ENCODE measurements at places on chromosomes 3 and 15.

- no peak for DNase-seq
These were observed 132.9 kb upstream of the LRIG1 start for GRCh38 chr3:66633402-66634381.

- no peak for DNase-seq
These were observed 289.4 kb downstream of the LSAMP start for GRCh38 chr3:116155841-116156240.

- peak; percentile 59 for DNase-seq
These were observed 664 bp downstream of the PARP3 start for GRCh38 chr3:51942603-51943450.

GRCh38 chr3:156630081-156630772 lies 44.2 kb upstream of the TIPARP start:
- DNase-seq = no peak

DNA sequence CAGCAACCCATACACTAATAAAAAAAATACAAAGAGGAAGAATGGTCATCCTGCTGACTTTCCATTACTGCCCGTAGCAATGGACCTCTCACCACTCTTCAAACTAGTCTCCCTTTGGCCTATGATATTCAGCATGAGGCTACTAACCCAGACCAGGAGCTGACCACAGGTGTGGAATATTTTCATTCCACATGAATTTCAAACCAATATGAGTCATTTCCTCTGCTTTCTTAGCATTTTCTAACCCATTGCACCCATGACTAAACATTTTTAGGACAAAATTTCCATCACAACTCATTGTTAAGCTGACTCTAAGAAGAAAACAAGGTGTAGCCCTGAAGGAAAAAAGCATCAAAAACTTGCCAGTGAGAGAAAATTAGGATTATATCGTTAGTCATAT lies 34.0 kb upstream of the ZPLD1 start:
- DNase-seq = no peak

DNA sequence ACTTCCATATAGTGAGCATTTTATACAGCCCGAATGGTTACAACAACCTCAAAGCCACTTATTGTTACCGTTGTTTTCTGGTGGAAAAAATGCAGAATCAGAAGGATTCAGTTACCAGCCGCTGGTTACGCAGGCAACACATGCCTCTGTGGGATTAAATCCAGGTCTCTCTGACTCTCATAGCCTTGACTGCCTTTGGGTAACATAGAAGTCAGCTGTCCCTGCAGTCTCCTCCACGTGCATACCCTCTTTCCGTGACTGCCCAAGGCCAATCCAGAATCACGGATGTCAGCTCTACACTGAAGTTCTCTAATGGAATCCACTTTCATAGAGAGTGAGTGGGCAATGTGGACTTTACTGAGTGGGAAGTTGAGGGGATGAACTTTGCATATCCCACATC lies 189.5 kb upstream of the DNAJC19 start:
- no peak for DNase-seq

- DNase-seq = no peak
These were observed 70.7 kb downstream of the TOP2B start for GRCh38 chr3:25594007-25594502.

DNA sequence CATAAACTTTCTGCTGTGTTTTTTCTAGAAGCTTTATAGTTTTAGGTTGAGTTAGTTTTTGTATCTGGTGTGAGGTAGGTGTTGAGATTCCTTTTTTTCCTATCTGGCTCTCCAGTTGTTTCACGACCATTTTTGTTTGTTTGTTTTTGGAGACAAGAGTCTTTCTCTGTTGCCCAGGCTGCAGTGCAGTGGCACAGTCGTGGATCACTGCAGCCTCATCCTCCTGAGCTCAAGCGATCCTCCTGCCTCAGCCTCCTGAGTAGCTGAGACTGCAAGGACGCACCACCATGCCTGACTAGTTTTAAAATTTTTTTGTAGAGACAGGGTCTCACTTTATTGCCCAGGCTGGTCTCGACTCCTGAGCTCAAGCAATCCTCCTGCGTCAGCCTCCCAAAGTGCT lies 20.6 kb downstream of the RNF111 start:
- DNase-seq = no peak

- no peak for DNase-seq
These were observed 14.6 kb upstream of the FAM107A start for GRCh38 chr3:58591517-58592510.

- DNase-seq = no peak
These were observed 185.2 kb upstream of the CFAP20DC start for GRCh38 chr3:59234884-59235633.

GRCh38 chr3:35291471-35292236 lies 347.7 kb upstream of the ARPP21 start:
- no peak for DNase-seq

DNA sequence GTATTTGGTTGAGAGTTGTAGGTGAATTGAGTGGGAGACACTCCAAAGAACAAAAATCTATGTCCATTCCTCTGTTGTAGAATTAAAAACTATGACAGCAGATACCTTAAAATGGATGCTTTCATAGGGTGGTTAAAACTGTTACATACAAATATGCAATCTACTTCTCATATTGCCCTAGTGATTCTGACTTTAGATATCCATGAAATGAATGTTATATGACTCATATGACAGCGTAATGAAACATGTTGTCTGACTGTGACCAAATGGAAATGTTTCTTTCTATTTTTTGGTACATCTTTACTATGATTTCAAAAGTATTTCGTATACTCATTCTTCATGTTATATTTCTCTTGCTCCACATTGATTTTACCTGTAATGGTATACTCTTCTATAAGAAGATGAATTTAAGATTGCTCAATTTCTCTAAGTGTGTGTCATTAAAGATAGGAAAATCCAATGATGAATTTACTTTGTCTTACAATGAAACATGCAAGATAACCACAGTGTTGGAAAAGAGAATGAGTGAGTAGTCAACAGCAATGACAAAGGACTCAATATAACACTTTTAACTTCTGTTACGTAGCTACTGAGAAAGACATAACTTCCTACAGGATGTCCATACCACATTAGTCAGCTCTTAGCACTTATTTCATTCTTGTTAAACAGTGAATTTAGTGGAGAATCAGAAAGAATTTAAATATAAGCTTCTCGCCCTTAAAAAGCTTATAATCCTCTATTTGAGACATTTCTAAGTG lies 79.3 kb upstream of the LSAMP start:
- no peak for DNase-seq

- no peak for DNase-seq
These were observed 385.7 kb downstream of the LSAMP start for GRCh38 chr3:116059421-116060096.

DNA sequence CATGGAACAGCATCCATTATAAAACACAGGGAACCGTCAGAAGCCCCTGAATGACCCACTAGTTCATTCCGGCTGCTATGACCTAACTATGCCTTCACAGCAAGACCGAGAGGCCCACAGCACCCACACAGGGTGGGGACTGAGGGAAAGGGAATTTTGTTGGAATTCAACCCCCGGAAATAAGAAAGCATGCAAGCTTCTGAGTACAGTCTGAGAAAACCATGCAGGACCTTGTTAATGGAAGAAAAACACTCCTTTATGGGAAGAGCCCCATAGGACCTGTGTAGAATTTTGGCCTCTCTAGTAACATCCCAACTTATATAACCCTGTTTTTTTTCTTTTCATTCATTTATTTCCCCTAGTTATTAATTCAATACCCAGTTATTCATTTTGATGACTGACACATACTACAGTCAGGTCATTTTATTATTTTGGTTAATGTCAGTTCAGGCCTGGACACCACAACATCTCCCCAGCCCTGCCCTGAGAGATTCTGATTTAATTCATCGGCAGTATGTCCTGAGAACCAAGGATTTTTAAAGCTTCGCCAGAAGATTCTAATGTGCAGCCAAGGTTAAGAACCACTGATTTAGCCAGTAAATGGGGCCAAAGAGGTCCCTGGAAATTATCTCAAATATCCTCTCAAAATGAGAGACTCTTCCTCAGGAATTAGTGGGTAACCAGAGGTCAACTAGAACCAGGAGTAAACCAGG lies 231.6 kb upstream of the GOLGA6L4 start:
- DNase-seq = no peak

DNA sequence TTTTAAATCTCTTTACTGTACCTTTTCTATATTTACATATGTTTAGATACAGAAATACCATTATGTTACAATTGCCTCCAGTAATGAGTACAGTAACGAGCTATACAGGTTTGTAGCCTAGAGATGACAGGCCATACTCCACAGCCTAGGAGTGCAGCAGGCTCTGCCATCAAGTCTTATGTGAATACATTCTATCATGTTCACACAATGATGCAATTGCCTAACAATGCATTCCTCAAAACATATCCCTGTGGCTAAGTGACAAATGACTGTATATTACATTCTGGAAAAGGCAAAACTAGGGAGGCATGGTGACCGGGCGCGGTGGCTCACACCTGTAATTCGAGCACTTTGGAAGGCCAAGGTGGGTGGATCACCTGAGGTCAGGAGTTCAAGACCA lies 192.4 kb upstream of the IGF1R start:
- no peak for DNase-seq

DNA sequence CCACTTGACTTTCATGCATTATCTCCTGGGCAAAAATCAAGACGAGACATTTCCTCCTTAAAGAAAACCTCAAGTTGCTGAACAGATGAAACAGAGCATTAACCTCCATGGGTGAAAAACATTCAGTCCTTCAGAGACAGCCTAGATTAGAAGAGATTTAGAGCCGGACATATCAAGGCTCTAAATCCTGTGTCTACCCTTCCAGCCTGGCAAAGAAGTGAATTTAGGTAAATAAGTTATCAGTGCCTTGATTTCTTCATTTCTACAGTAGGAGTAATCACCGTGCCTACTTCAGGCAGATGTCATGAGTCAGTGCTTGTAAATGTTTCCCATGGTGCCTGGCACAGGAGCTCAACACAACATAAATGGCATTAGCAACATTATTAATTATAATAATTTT lies 159.3 kb upstream of the PRICKLE2 start:
- no peak for DNase-seq

- no peak for DNase-seq
These were observed 3.8 kb downstream of the ZNF592 start for GRCh38 chr15:84752195-84752594.

- DNase-seq = no peak
These were observed 361.9 kb upstream of the ICE2 start for GRCh38 chr15:60840703-60841411.

DNA sequence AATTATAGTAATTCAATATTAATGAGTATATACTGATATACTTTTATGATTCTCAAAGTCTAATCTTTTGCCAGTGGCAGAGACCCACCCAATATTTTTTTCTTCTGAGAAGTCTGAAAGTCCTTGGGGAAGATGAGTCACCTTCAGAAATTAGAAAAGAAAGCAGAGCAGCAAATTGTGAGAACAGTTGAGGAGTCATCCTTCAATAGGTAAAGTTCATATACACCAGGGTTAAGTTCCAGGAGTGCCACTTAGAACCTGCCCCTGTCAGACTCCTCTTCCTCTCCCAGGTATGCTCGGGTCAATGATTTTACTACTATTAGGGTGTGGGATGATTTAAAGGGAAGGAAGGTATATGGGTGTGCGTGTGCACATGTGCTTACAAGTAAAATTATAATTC lies 7.1 kb downstream of the CLRN1 start:
- DNase-seq = no peak

- no peak for DNase-seq
These were observed 62.5 kb downstream of the RPN1 start for GRCh38 chr3:128588147-128588546.

GRCh38 chr3:168248383-168249204 lies 152.9 kb upstream of the GOLIM4 start:
- DNase-seq = no peak

DNA sequence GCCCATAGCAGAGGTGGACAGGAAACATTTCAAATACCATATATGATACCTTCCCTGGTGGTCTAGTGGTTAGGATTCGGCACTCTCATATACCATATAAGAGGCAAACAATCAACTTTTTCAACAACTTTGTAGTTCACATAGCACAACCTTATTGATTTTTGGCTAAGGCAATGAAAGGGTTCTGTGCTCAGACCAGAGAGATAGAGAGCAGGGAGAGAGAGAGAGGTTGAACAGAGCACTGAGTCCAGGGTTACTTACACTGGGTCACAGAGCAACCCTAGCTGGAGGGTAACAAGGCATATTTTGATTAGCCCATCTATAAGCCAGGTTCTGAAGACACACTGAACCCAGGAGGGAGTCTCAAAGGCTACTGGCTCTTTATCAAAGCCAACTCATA lies 83.8 kb downstream of the PLCH1 start:
- DNase-seq = no peak

DNA sequence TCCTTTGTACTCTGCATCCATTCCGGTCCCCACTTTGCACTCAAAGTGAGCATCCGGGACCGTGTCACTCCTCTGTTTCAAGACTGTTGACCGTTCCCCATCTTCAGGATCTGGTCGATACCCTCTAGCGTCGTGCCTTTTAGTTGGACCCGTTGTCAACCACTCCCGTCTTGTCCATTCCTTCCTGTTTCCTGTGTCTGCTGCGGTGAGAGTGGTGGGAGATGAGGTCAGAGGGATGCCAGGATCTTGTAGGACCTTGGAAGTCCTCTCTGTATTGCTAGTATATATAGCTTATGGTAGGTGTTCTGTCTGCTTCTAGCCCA lies 624 bp downstream of the BRK1 start:
- peak; percentile 38 for DNase-seq

GRCh38 chr15:41655716-41656115 lies 4.5 kb upstream of the MGA start:
- no peak for DNase-seq

GRCh38 chr3:117563063-117563462 lies 853.5 kb downstream of the TUSC7 start:
- no peak for DNase-seq
